ENCODE measurements at places on chromosomes 7 and 10.
A peak's percentile ranks its signal among the peaks of the same experiment; 100 is the strongest.

DNA sequence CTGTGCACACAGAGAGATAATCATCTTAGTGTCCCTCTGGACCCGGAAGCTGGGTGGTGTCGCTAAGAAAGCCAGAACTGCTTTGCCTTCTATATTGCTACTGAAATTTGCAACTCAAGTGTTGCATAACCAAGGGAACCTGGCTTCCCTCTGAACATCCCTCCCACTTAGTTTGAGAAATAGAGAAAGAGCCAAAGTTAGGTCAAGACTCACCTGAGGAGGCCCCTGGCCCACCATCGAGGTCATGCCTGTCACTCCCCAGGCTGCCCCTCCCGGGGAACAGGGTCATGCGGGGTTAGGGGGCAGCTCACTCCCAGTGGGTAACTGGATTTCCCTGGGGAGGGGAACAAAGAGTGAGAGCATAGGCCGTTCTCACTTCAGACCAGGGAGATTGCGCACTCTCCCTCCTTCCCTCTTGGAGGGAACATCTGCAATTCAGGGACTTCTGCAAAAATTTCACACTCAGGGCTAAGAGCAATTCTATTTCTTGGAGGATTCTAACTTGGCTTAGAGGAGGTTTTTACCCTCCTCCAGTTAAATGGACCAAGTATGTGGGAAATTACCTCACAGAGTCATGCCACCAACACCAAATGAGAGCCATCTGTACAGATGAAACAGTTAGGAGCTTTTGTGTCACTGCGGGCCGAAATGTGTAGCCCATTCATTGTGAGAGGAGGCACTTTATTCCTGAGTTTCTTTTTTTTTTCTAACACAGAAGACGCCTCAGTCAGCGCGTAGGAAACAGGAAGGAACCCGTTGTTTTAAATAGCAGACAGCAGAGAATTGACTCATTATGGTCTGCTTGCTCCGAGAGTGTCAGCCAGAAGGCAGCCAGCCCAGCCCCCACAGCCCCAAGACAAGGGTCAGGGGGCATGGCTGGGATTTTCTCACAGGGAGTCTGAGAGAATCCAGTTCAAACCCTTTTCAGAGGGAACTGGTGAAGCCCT, 221.3 kb downstream of the ARHGAP12 start:
- DNase-seq: no peak

DNA sequence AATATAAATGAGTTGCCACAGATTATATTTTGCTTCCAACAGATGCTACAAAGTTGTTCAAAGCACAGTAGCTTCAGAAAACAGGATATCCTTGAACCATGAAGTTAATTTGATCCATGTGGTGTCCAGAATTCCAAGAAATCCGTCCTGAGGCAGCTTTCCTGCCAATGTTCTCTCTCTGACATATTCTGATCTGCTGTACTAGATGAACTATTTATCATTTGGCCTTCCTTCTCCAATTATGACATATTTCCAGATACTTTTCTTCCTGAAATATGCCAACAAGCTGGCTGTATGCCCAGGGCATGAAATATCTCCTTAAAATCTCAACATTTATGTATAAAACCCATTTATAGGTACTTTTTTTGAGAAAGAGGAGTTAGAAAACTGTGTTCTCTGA, 141.1 kb downstream of the SPAG6 start:
- DNase-seq: no peak

- no peak for DNase-seq
Measured at GRCh38 chr7:157318015-157318706, 18.6 kb upstream of the DNAJB6 start.

DNA sequence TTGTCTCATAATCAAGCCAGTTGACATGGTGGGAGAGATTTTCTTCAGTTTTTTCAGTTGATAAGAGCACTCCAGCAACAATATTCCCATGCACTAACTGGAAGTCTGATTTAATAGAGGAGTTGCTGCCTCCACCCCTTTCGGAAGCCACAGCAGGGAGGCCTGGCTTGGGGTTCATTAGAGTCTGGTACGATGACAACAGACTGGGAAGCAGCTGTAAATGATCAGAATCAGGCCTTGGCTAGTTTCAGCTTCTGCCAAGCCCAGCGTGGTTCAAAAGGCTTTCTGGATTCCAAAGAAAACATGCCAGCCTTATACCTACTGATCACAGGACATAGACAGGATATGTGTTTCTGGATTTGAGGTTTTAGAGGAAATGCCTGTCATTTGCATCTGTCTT, 274.0 kb downstream of the CSTF2T start:
- DNase-seq: no peak

DNA sequence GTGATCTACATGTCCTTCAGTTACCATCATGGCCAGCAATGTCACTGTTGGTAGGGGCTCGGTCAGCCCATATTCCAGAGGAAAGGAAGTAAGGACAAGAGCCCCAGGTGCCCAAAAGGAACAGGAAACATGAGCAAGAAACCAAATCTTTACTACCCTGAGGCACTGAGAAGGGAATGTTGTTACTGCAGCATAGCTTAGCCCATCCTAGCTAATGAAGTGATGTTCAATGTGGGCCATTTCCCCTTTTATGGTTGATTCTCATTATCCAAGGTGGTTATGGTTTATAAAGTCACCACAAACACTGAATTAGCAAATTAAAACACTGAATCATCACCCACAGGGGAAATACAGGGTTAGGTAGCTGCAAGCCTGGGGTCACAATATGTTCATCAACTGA, 88.4 kb upstream of the C10orf90 start:
- DNase-seq: no peak

GRCh38 chr7:86155623-86156022, 488.1 kb upstream of the GRM3 start:
- no peak for DNase-seq

DNA sequence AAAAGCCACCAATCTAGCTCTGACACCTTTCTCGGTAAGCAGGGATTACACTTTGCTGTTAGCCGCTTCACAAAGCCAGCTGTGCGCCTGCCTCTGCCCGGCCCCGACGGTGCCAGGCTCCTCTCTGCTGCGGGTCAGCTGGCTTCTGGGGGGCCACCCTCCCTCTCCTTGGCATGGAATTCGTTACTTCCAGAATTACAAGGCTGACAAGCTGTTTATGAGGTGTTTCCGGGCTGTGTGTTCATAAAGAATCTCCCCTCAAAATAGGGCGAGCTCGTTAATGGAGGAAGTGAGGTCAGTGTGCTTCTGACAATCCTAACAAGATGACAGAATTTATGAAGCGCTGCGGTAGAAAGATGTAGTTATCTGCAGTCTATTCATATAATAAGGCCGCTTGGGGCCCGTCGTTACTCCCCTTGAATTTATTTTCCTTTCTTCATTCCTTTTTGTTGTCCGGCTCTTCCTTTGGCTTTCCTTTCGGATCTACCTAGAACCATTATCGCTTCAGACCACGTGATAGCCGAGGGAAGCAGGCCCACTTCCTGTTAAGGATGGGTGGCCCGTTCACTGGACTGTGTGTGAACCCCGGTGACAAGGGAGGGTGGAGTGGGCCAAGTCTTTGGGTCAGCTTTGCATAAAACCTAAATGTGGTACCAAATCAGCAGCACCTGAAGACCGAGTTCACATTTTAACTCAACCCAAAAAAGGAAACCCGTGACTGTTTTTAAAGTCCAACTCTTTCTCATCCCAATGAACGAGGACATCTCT, 273.0 kb upstream of the YAE1 start:
- DNase-seq: no peak

GRCh38 chr10:24449769-24450310, 240.9 kb downstream of the KIAA1217 start:
- DNase-seq: no peak

DNA sequence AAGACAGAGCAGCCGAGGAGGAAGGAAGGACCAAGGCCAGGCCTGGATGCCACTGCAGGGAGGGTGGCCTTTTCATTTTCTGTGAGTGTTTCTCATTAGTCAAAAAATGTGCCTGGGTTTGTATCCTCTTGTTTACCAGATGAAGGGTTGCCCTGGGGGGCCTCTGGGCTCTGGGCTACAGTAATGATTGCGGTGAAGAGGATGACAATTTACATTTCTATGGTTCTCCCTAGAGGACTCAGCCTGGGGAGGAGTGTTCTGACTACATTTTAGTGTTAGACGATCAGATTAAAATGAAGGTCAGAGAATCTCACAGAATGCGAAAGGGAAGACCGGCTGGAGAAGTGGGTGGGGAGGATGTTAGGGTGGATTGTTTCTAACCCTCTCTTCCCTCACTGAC, 108.0 kb upstream of the KMT2C start:
- no peak for DNase-seq

DNA sequence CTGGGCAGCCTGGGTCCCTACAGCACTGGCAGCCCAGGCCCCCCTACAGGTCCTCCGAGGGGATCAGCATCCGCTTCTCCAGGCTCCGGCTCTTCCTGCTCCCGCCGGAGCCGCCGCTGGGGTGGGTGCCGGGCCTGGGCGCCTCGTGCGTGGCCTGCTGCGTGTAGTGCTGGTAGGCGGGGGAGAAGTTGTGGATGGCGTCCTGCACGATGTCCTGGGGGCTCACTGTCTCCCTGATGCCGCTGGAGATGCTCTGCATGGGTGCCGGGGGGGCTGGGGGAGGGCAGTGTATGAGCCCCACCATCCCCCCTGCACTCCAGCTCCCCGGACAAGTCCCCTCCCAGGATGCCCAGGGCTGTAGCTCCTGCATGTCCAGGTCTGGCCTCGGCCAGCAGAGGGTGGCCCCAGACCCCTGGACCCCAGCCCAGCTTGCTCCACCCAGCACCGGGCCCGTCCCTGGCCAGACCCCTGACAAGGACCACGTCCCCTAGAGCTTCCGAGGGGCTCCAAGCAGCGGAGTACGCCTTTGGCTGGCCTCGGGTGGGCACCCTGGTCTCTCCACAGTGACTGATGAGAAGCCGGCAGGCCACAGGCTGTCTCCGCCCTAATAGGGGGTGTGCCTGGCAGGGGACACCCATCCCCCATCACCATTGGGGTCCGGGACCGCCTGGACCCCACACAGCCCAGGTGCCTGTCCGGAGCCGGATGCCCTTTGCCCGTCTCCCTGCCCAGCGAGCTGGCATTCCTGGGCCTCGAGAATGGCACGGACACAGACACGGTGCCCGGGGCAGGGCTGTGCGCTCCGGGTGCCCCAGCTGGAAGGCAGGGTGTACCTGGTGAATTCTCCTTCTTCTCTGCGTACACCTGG, 8.9 kb downstream of the TMEM184A start:
- no peak for DNase-seq

DNA sequence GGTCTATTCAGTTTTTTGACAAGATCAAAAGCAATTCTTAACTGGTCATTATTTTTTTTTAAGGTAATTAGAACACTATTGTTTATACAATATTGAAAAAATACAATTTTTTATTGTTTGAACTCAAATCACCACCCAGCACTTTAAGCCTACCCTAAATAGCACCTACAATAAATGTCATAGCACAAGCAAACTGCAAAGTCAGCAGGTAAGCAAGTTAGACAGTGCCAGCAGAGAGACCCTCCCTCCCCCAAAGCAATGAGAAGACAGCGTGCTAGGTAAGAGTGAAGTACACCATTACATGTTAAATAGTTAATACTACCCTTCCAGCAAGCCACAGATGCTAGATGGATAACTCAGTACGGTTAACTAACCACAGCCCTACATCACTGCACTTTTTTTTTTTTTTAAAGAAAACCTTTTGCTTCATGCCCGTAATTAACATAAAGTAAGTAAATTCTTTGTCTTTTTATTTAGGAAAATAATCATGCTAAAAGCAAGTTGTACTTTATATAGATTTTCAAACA, 120.0 kb downstream of the UBE2H start:
- DNase-seq: no peak

DNA sequence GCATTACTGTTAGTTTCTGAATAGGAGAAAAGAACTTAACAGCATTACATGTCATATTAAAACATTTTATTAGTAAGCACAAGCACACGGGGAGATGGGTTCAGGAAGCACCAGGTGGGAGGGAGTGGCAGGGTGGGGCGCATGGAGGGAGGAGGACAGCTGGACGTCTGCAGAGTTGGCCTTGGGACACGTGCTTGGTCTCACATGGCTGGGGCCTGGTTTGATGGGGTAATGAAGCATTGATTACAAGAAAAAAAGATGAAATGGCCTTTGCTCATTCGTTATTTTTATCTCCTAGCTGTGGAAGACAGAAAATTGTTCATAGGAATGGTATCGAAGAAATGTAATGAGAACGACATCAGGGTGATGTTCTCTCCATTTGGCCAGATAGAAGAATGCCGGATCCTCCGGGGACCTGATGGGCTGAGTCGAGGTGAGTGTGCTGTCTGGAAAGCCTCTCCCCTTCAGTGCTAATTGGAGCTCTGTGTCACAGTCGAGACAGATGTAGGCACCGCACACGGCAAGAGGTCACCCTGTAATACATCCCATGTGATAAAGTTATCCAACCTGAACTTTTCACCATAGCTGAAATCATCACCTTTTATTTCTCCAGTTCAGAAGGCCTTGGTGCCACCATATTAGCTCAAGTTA, 239.9 kb downstream of the CELF2 start:
- DNase-seq: no peak

- peak; percentile 6 for DNase-seq
Measured at GRCh38 chr7:129952086-129952652, 591 bp downstream of the UBE2H start.

GRCh38 chr10:91935886-91936285, 12.3 kb downstream of the BTAF1 start:
- no peak for DNase-seq

GRCh38 chr7:130208516-130208915, 856 bp downstream of the SSMEM1 start:
- no peak for DNase-seq

All from activated CD8-positive, alpha-beta memory T cell treated with anti-CD3 and anti-CD28 coated beads for 1 hour (primary cell).